ENCODE measurements at places on chromosomes 11 and 22. TPM values are rescaled to one million over a fixed set of nuclear protein-coding genes. Genes with fewer than 3 reads are reported as not detected.

POU2AF2 gene
- not detected for total RNA-seq

CD3E gene
- total RNA-seq = not detected

TUBA8 gene
- total RNA-seq = 0.39 TPM

UBQLNL gene
- total RNA-seq = 0.19 TPM

Data from neural progenitor cell (in vitro differentiated cells).